ENCODE measurements at places on chromosomes 7 and 10. TPM values are rescaled to one million over a fixed set of nuclear protein-coding genes. Genes with fewer than 3 reads are reported as not detected.

TASOR2 gene
- 73.8 TPM for total RNA-seq

LEP gene
- total RNA-seq = not detected

ZRANB1 gene
- 17.7 TPM for total RNA-seq

PRTFDC1 gene
- 6.6 TPM for total RNA-seq

AEBP1 gene
- 39.4 TPM for total RNA-seq

HNRNPH3 gene
- total RNA-seq = 230 TPM

HDAC9 gene
- total RNA-seq = 9.4 TPM

SERPINE1 gene
- 5.6 TPM for total RNA-seq

CYP3A7 gene
- not detected for total RNA-seq

SEMA3E gene
- total RNA-seq = 1.9 TPM

CDC14C gene
- total RNA-seq = not detected

TRPV5 gene
- total RNA-seq = not detected

TUBB8 gene
- 1.5 TPM for total RNA-seq
